Activated CD8-positive, alpha-beta T cell treated with anti-CD3 and anti-CD28 coated beads, Interleukin-2, amount 10 ng/mL, durations not matched to agents 7 days and 5 days (primary cell): ENCODE measurements at places on chromosomes 13 and 19.

DNA sequence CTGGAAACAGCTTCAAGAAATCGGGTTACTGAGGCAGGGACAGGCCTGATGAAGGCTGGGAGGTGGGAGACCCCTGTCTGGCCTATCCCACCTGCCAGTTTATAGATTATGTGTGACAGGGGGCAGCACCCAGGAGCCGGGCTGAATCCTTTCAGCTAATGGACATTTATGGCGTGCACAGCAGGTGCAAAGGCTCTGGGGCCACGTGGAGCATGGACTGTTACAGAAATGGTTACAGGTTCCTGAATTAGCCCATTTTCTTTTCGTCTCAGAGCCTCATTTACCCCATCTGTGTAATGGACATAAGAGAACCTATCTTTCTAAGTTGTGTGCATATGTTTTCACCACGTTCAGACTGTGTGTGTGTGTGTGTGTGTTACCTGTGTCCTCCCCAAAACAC is 34.4 kb upstream of the TNFAIP8L1 start:
- no peak for DNase-seq

- no peak for DNase-seq
These were observed 388.7 kb upstream of the NBEA start for GRCh38 chr13:34553376-34553775.

DNA sequence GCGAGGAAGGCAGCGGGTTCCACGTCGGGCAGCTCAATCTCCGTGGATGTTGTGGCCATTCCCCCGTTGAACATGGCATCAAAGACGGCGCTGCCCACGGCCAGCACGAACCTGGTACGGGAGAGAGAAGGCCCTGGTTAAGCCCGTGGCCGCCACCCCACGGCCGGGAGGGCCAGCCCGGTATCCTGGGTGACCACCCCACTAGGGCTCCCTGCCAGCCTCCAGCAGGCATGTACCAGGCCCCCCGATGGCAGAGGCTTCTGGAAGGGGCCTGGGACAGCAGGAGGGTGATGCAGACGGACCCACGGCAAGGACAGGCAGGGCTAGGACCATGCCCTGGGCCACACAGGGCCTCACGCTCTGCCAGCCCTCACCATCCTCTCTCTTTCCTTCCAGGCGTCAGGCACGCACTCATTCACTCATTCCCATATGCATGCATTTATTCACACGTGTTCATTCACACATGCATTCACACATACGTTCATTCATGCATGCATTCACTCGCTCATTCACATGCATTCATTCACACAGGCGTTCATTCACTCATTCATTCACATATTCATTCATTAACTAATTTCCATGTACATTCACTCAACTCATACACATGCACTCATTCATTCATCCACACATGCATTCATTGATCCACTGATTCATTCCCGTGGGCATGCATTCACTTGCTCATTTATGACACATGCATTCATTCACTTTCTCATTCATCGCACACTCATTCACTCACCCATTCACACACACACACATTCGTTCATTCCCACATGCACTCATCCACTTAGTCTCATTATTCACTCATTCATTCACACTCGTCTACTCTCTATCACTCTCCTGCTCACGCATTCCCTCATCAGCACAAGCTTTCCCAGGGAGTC is 17.9 kb downstream of the BTBD2 start:
- no peak for DNase-seq

DNA sequence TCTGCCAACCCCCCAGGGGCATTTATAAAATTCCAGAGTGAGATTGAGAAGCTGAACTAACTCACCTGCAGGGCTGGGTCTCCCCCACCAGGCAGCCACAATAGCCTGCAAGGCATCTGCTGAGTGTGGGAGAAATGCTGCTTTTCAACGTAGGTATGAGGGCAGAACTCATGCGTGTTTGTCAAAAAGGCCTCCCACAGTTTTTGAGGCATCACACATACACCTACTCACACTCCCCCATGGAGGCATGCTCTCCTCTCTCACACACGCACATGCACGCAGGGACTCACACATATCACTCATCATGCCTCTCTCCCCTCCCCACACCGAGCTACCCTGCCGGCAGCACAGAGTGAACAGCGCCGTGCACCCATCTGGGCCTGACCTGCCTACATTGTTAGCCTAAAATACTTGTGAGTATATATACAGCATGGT is 390.5 kb downstream of the FGF9 start:
- DNase-seq: no peak

DNA sequence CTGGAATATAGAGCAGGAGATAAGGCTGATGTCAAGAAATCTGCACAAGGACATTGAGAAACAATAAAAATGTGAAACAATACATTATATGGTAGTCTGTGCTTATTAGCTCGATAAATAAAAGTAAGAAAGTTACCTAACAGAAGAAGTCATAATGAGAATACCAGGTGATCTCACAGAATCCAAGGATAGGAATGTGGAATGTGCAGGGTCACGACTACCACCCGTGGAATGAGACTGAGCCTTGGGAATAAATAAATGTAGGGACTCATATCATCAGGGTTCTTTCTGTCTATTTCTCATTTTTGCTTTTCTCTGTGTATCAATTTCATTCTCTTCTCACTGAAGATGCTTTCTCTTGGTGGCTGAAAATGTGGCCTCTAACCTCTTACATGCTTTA is 26.0 kb upstream of the KBTBD7 start:
- DNase-seq: no peak

DNA sequence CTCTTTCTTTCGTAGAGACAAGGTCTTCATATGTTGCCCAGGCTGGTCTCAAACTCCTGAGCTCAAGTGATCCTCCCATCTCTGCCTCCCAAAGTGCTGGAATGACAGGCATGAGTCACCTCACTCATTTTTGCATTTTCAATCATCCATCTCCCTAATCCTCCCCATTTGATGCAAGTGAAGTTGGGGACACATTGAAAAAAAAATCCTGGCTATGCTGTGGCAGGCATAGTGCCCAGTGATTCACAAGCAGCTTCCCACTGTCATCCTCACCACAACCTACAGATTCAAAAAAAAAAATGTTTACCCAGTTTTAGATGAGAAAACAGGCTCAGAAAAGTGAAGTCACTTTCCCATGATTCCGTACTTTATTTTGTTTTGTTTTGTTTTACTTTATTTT is 44.7 kb upstream of the USP29 start:
- no peak for DNase-seq

DNA sequence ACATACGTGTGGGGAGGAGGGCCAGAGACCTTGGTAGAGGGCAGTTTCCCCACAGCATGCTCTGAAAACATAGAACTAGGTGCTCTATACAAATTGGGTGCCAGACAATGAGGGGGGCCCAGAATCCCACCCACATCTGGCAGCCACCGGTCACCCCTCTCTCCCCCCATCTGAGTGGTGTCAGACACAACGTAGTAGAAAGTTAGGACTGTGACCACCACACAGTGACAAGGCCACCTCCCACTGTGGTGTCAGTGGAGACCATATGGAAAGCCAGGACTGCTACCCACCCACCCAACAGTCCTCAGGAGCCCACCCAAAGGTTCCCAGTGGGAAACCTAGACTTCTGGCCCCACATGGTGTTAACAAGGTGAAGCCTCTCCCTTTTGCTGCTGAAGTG is 2.1 kb upstream of the ATP4B start:
- no peak for DNase-seq
